ENCODE measurements at places on chromosomes 11 and 22.

DNA sequence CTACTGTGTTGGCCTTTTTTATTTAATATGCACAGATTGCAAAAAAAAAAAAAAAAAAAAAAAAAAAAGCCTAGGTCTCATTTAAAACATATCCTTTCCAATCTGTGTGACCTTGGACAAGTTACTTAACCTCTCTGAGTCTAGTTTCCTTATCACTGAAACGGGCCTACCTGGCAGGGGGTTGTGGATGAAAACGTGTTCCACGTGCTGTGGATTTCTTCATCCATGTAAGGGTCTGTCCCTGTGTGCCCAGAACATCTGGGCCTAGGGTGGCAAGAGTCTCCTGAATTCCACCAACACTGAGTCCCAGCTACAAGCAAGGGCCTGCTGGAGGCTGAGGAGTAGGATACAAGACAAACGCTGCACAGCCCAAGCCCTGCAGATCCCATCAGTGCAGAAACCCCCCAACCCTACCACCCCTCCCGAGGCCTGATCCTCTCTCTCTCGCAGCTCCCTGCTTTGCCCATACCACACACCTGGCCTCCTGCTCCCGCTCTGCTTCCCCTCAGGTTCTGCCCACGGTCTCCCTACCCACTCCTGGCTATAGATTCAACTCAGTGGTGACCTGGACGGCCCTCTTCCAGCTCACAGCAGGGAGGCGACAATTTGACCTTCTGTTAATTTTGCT is 4.7 kb upstream of the GNAZ start:
- DNase-seq: no peak

GRCh38 chr11:44328138-44328660 is 18.3 kb upstream of the ALX4 start:
- DNase-seq: no peak

GRCh38 chr11:112776834-112777233 is 184.4 kb upstream of the NCAM1 start:
- DNase-seq: no peak

- peak; percentile 66 for DNase-seq
These were observed 4.0 kb downstream of the TECTA start for GRCh38 chr11:121105063-121105480.
